ENCODE measurements at places on chromosomes 6 and 20.
A peak's percentile ranks its signal among the peaks of the same experiment; 100 is the strongest.

DNA sequence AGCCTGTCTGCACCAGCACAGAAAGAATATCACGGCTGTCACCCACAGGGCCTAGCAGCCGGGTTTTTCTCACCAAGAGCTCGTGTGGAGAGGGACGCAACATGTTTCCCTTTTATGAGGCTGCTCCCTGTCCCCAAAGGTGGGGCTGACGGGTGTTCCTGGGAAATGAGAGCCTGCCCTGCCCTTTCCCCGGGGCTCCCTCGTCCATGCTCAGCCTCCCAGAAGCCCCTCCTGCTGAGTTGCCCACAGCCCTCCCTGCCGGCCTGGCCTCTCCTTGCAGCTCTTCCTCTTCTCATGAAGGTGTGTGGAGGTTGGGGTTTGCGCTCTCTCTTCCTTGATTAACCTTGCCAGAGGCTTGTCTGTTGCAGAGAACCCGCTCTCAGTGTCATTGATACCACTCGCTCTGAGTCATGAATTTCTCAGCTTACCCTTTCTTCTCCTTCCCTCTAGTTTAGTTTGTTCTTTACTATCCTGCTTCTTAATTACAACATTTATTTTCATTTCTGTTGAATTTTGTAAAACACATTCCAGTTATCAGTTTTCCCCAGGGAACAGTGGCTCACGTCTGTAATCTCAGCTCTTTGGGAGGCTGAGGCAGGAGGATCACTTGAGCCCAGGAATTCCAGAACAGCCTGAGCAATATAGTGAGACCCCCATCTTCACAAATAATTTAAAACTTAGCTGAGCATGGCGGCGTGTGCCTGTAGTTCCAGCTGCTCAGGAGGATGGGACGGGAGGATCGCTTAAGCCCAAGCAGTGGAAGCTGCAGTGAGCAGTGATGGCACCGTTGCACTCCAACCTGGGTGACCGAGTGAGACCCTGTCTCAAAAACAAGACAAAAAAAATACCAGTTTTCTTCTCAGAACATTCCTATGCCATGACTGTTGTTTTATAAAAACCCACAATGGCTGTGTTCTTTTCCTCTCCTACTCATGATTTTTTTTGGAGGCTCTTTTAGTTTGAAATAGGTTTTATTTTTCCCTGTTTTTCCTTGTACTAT is 103.8 kb downstream of the TMEM242 start:
- DNase-seq: no peak

DNA sequence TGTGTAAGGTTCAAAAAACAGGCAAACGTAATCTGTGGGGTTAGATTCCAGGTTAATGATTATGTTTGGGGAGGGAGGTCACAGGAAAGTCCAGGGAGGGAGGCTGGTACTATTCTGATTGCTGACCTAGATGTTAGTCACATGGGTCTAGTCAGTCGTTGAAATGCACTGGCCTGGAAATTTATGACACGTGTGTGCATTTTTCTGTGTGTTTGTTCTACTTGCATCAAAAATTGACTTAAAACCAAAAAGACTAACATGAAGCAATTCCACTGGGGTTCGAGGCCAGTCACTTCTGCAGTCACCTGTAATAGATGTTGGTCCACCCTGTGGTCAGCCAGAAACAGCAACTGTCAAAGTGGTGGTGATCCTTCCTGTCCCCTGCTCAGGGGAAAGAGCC is 104.2 kb upstream of the MLN start:
- DNase-seq: no peak

DNA sequence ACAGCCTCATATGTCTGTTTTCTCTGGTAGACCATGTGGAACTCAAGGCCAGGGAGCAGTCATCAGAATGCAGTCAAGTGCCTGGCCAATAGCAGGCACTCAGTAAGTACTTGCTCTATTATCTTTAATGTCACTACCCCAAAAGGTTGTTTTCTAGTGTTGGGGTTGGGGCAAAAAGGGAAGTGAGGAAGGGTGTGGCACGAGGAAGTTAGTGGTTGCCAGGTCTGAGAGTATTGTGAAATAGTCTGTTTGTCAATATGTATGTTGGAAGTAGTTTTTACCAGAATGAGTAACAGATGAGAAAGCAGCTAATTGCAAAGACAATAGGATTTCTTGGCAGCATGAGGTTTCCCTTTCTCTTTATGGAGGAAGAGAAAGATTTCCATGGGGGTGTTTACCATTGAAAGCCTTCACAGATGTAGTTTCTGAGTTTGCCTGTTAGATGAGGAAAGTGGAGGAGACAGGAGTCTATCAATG is 59.5 kb upstream of the ARMH2 start:
- no peak for DNase-seq

GRCh38 chr20:18628330-18628920 is 40.6 kb downstream of the DTD1 start:
- no peak for DNase-seq

- no peak for DNase-seq
Observed at GRCh38 chr20:46219190-46219589, 89.1 kb downstream of the CDH22 start.

DNA sequence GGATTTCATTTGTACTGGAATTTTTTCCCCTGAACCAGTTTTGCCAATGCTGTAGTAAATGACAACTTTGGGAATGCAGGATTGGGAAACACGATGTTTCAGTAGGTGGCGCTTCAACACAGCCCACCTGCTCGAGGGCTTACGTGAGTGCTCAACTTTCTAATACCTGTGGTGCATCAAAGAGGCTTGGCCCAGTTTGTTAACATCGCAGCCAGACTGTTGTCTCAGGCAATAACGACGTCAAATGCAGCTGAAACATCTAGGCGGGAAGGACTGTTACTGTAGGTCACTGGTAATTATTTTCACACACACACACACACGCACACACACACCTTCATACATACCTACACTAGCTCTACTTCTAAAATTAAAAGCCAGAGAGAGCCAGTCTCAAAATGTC is 815.5 kb upstream of the SLC35B3 start:
- peak; percentile 13 for DNase-seq

DNA sequence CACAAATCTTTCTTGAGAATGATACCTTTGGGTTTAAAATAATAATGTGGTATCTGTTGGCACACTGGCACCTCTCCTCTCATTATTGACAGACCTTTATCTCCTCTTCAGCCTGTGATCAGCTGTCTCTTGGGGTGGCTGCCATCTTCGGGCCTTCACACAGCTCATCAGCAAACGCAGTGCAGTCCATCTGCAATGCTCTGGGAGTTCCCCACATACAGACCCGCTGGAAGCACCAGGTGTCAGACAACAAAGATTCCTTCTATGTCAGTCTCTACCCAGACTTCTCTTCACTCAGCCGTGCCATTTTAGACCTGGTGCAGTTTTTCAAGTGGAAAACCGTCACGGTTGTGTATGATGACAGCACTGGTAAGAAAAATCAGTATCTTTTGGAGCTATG is 232.8 kb downstream of the GRIK2 start:
- no peak for DNase-seq

- peak; percentile 46 for DNase-seq
Observed at GRCh38 chr20:48983423-48984400, 62.2 kb downstream of the ARFGEF2 start.

- DNase-seq: peak; percentile 71
Observed at GRCh38 chr20:10671221-10671918, 2.4 kb downstream of the JAG1 start.

- no peak for DNase-seq
Observed at GRCh38 chr6:20112841-20113240, 99.4 kb downstream of the MBOAT1 start.
